ENCODE measurements at places on chromosomes 4 and X.

DNA sequence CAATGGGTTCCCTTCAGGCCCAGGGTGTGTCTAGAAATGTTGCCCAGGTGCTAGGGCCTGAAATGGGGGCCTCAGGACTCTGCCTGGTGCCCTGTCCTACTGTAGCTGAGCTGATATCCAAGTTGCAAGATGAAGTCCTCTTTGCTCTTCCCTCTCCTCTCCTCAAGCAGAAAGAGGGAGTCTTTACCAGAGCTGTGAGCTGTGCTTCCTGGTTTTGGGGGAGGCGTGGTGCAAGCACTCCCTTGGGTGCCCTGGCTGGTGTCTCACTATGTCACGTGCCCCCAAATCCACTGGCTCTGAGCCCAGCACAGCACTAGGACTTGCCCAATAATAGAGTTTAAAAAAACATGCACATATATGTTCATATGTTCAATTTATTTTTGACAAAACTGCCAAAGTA, 29.3 kb upstream of the CT47A1 start:
- no peak for DNase-seq

- DNase-seq: no peak
These were observed 538.1 kb upstream of the HS3ST1 start for GRCh38 chr4:11966782-11967181.

- DNase-seq: no peak
These were observed 85.0 kb upstream of the WDFY3 start for GRCh38 chr4:85051526-85051925.

GRCh38 chrX:39808471-39808917, 289.3 kb downstream of the BCOR start:
- DNase-seq: no peak

DNA sequence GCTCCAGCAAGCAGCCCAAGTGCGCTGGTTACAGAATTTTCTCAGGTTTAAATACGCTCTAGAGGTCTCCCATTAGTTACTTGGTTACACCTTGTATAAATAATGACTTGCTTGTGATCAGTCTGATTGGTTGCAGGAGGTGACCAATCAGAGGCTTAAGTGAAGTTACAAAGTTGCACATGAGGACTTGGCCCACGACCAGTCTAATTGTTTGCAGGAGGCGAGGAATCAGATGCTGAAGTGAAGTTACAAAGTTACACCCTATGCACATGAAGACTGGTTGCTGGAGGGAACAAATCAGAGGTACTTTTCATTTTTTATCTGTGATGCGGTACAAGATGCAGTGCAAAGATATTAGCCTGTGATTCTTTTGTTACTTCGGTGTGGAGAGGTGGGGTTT, 80.7 kb downstream of the UBE2NL start:
- DNase-seq: no peak
